ENCODE measurements at places on chromosomes 6 and 20.
A peak's percentile ranks its signal among the peaks of the same experiment; 100 is the strongest.

DNA sequence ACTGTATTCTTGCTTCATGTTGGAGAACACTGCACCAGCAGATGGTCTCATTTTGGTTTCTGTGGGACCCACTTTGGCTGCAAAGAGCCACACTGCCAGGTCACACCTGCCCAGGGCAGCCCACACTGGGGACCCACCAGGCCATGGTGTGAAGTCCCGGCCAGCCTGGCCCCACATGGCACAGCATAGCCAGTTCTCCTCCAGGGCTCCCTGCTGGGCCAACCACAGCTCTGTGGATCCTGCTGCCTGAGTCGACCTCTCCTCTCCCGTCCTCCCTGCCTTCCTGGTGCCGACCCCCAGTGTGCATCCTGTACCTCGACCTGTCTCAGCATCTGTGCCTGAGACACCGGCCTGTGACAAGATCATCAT is 3.0 kb downstream of the ARFRP1 start:
- DNase-seq: no peak

DNA sequence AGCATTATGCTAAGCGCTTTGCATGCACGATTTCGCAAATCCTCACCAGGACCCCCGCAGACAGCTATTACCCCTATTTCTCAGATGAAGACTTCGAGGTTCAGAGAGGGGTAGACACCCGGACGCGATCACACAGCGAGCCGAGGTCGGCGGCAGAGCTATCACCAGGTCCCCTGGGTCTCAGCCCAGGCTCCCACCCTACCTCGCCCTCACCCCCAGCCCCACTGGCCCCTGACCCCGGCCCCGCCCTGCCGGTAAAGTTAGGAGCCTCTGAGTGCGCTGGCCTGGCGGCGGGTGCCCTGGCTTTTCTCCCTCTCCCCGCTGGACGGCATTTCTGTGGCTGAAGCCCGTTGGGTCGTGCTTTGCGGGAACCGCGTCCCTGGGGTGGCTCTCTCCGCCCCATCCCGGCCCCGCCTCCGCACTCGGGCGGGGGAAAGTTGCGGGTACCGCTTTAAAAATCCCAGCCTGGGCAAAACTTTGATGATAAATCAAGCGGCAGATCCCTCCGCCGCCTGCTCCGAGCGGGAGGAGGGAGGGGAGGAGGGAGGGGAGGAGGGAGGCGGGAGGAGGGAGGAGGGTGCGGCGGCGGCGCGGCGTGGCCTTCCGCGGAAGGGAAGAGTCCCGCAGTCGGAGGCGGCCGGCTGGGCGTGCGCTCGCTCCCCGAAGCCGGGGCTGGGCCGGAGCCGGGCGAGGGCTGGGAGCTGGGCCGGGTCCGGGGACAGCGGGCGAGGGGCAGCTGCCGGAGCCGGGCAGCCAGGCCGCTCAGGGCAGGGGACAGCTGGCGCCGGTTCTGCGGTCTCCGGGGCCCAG is at the start of gene VSTM2L:
VSTM2L (plus strand) TSS at position 624 of the 810 bp plus-strand sequence. CDS start 224 bp downstream, outside the sequence.
- DNase-seq: peak; percentile 36

DNA sequence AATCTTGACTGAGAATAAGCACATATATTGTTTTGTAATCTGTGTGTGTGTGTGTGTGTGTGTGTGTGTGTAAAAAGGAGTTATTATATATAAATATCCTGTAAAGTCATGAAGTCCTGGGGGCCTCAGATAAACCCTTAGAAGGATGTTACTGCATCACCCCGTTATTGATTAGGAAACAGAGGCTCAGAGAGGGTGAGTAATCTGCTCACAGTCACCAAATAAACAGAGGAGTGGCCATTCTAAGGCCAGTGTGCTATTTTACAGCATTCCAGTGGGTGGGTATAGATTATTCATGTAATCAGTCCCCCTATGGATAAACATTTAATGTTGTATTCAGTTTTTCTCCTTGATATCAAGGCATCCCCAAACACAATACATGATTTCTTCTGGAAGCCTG is 87.1 kb downstream of the CDC5L start:
- no peak for DNase-seq

- DNase-seq: no peak
These were observed 83.0 kb upstream of the TCF21 start for GRCh38 chr6:133805876-133806275.

DNA sequence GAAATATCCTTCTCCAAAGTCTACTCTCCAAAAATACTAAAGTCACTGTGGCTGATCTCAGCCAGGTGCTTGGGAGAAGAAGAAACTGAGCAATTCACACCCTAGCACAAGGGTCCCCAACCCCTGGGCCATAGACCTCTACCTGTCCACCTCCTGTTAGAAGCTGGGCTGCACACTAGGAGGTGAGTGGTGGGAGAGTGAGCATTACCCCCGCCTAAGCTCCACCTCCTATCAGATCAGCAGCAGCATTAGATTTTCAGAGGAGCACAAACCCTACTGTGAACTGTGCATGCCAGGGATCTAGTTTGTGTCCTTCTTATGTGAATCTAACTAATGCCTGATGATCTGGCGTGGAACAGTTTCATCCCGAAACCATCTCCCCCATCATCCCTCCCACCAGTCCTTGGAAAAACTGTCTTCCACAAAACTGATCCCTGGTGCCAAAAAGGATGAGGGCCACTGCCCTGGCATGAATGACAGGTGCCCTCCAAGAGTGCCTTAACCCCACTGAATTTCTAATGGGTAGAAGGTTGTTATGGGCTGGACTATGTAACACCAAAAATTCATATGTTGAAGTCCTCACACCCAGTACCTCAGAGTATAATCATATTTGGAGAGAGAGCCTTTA is 109.2 kb upstream of the CDYL start:
- peak; percentile 8 for DNase-seq

DNA sequence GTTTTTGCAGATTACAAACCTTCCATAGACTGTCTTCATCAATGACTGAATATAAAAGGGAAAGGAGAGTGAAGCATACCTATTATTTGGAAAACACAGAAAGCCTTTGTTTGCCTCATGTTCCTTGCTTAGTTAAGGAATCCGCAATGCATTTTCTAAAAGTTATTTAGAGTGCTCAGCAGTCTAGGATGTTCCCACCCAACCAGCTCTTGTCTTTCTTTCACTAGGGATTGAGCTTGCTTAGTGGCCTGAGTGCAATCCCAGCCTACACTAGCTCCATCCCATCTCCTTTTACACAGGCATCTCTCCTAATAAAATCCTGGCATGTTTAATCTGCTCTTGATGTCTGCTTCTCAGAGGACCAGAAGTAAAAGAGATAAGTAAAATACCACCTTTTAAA is 850.5 kb upstream of the GJE1 start:
- no peak for DNase-seq

GRCh38 chr20:53055367-53056067 is 83.4 kb downstream of the TSHZ2 start:
- no peak for DNase-seq

DNA sequence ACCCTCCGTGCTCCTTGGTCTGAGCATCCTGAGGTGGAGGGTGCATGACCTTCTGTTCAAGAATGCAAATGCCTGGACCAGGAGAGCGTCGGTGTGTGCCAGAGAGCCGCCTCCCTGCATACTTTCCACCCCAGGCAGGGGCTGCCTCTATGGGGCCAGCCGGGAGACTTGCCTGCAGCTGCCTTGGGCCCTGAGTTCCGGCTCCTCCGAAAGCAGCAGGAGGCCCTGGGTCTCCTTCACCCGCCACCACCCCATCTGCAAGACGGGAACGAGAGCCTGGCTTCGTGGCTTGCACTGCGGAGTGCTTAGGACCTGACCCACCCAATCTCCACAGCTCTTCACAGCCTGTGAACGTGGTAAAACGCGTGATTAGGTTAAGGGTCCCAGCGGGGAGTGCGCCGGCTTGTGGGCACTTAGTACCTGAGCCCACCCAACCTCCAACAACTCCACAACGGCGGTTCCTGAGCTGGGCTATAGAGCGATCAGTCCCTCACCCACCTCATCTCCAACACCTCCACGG is 16.4 kb downstream of the BHLHE23 start:
- DNase-seq: no peak

DNA sequence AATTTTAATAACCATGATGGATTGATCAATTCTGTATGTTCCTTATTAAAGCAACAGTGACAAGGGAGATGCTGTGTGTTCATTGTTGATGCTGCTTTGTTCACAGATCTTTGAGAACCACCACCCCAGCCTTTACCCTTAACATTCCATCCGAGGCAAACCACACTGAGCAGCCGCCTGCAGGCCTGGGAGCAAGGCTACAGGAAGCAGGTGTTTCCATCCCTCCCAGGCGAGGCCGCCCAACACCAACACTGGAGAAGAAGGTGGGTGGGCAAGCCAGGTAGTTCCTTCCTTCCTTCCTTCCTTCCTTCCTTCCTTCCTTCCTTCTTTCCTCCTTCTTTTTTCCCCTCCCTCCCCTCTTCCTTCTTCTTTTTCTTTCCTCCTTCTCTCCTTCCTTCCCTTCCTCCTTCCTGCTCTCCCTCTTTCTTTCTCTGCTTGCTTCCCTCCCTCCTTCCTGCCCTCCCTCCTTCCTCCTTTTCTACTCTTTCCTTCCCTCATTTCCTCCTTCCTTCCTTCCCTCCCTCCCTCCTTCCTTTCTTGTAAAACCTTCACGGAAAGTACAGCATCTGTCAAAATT is 13.7 kb downstream of the TTLL2 start:
- peak; percentile 49 for DNase-seq

GRCh38 chr6:125041740-125042459 is 79.7 kb downstream of the RNF217 start:
- no peak for DNase-seq

GRCh38 chr6:22029171-22029570 is 267.7 kb downstream of the PRL start:
- DNase-seq: no peak

- DNase-seq: no peak
These were observed 175.0 kb downstream of the CARMIL1 start for GRCh38 chr6:25454136-25454535.

- no peak for DNase-seq
These were observed 33.7 kb downstream of the PYGB start for GRCh38 chr20:25281541-25281991.
